ENCODE measurements at places on chromosomes 5 and 9.

DNA sequence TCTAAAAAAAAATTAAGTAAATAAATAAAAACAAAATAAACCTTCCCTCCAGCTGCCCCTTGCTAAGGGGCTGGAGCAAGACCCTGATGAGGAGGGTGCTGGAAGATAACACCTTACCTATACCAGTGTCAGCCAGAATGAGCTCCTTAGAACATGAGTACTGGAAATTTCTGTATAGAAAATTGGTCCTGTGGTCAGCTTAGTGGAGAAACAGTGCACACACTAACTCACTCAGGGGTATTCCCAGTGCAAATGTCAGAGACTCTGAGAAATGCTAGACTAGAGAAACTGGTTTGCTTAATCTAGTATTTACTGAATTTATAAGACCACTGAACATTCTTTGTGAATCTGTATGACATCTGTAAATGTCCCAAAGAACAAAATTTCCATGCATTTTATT lies 62.1 kb upstream of the CTXN3 start:
- DNase-seq = no peak

- DNase-seq = no peak
Measured at GRCh38 chr5:108670591-108671289, 77.0 kb upstream of the FER start.

DNA sequence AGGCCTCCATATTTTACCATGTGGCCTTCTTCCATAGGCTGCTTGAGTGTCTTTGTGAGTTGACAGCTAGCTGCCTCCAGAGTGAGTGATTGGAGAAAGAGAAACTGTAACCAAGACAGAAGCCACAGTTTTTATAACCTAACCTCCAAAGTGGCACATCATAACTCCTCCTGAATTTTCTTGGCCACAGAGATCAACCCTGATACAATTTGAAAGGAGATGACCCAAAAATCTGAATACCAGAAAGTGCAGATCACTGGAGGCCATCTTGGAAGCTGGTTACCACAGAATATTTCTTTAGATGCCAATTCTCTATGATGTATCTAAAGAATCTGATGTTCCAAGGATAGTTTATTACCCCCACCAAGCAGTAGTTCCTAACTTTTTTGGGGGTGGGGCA lies 254.3 kb upstream of the PDE4D start:
- no peak for DNase-seq

DNA sequence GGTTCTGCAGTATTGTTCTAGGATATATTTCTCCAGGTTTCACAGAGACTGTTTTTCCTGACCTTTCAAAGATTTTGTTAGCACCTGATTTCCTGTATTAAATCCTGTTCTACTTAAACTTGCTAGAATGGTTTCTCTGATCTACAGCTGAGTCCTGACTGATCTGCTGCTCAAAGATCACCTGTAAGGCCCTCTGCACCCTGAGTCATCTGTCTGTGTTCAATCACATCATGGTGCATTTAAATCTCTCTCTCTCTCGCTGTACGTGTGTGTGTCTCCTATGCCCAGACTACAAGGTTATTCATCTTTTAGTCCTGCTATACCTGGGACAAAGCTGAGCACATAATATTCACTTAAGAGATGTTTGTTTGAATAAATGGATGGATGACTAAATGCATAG lies 13.3 kb upstream of the C5orf63 start:
- no peak for DNase-seq

GRCh38 chr9:89664896-89665329 lies 60.1 kb downstream of the GADD45G start:
- DNase-seq = no peak

GRCh38 chr5:95715799-95716461 lies 15.2 kb upstream of the RHOBTB3 start:
- DNase-seq = no peak

GRCh38 chr5:113253037-113253436 lies 181.8 kb downstream of the TSSK1B start:
- DNase-seq = no peak

GRCh38 chr5:96432216-96433065 lies 607 bp downstream of the PCSK1 start:
- DNase-seq = no peak

DNA sequence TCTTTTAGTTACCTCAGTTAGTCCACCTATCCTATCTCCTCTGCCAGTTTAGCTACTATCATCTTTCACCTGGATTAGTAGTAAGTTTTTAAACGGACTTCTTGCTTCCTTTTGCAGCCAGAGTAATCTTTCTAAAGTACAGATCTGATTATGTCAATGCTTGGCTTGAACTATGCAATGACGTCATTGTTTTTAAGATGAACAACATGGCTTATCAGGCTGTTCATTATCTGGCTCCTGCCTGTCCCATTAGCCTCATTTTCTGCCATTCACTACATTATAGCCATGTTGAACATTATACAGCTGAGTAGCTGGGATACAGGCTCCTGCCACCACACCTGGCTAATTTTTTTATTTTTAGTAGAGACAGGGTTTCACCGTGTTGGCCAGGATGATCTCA lies 98.7 kb downstream of the RANBP17 start:
- DNase-seq = no peak

- DNase-seq = no peak
Measured at GRCh38 chr5:167284222-167284890, 1007.1 kb upstream of the WWC1 start.

DNA sequence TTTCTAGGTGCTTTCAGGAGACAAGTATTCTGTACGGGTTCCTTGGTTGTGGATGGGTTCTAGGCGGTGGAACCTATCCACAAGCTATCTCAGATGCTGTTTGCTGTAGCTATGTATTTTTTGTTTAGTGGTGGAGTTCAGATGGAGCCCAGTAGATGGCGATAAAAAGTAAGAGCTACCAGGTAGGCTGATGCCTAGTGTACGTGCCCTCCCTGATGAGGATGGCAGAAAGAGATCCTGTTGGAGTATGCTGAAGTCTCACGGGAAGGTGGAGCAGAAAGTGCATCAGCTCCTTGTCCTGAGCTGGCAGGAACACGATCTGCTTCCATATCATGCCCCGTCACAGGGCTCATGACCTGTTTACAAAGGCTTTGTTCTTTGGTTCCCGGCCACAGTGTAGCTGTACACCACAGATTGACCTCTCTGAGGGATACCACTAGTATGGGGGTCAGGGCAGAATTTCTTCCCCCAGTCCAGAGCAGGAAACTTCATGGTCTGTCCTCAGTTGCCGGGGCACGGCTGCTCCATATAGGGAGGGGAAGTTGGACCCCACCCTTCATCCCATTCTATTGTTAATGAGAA lies 12.6 kb upstream of the UGT3A2 start:
- DNase-seq = peak; percentile 15

- DNase-seq = no peak
Measured at GRCh38 chr9:29311221-29311620, 1737.9 kb upstream of the C9orf72 start.

- no peak for DNase-seq
Measured at GRCh38 chr5:100539519-100539918, 4.3 kb downstream of the FAM174A start.

DNA sequence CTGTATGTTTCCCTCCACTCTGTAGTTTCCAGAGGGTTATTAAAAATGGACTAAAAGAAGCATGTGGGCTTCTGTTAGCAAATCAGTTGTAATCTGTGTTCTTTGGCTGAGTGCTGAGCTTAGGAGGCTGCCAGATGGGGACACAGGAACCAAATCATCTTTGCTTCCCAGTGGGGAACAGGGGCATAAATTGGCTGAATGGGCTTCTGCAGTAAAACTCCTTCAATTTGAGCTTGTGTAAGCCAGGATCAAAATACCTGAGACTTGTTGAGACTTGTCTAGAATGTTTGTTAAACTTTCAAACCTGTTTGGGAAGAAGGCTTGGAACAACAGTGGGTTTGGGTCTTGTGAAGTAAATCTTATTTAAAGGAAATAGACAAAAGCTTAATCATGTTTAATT lies 32.2 kb upstream of the TNFAIP8 start:
- no peak for DNase-seq

DNA sequence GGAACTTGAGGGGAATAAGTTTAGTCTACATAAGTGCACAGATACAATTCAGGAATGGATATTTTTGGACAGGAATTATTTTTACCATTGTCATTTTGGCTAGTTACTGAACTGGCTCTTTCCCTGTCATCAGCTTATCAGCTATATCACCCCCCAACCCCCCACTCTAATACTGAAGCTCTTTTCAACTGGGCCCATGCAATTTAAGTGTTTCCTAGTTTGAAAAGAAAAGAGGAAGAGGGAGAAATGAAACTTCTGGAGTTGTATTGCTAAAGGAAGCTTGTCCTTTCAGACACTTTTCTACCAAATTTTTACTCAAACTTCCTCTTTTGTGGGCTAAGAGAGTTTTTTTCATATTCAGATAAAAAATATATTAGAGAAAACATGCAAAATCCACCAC lies 18.5 kb upstream of the TIMD4 start:
- no peak for DNase-seq

DNA sequence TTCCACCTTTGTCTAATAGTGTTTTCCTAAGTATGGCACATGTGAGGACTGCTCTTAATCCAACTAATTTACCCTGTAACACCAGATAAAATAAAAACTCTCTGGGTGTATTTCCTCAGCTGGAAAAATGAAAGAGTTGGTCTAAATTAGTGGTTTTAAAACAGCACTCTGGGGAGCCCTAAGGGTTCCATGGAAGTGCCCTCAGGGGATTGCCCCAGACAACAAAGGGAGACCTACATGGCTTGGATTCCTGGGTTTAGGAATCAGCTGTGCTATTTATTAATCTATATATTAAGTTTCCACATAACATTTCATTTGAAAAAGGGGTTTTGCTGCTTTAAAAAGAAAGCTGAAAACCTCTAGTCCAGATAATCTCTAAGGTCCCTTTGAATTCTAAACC lies 20.2 kb downstream of the ADAMTS6 start:
- DNase-seq = no peak

DNA sequence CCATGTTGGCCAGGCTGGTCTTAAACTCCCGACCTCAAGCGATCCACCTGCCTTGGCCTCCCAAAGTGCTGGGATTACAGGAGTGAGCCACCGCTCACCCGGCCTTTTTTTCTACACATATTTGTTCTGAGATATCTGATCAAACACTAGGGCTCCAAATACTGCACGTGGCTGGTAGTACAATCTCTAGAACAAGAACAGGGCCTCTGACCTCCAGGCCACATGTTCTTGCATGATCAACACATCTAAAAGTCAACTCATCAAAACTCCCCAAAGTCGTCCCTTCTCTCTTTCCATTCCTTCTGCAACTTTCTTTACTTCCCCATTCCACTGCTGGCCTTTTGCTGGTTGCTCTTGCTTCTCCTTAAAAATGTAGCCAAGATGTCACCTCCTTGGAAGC lies 113.3 kb upstream of the LHFPL2 start:
- no peak for DNase-seq

- DNase-seq = no peak
Measured at GRCh38 chr9:2285416-2286332, 270.5 kb downstream of the SMARCA2 start.

GRCh38 chr9:83440641-83441040 lies 97.6 kb downstream of the FRMD3 start:
- DNase-seq = no peak

GRCh38 chr5:107957051-107957450 lies 286.3 kb upstream of the EFNA5 start:
- no peak for DNase-seq

DNA sequence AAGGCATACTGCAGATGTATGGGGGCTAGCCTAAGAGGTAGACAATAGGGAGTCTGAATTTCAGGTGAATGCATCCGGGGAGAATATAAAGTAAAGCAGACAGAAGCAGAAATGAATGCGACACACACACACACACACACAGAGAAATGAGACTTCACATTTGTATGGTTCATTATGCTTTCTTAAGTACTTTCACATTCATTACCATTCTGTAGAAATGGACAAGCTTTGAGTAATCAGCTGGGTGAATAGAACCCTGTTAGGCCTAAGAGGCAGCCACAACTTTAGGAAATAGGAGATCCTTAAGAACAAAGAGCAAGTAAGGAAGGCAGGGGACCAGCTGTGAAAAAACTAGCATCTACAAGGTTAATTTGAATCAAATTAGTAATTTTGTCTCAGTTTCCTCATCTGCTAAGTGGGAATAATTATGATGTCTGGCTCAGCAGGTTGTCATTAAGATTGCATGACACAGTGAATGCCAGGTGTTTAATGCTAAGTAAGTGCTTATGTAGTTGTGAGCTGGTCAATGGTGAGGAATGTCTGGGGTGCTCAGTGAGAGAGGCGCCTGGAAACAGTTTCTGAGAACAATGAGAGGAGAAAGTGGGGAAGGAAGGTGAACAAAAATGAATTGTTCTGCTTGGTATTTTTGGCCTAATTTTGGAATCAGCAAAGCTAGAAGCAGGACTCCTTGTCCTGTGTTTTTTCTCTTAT lies 265.8 kb upstream of the CLINT1 start:
- DNase-seq = no peak

- DNase-seq = no peak
Measured at GRCh38 chr9:137705906-137706305, 87.1 kb downstream of the EHMT1 start.

DNA sequence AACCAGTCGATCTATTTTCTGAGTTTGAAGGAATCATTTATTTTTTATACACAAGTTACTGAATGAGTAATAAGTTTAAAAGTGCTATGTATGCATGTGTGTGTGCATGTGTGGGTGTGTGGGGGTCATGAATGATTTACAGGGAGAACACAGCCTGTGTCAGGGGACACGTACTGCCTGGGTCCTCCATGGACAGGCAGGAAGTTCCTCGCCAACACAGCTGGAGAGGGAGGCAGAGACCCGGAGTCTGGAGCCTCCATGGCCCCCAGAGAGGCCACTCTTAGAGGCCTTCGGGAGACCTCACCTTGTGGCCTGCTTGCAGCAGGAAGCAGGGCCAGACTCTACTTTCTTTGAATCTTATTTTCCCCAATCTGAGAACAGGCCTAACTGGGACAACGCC lies 144.7 kb downstream of the GABBR2 start:
- DNase-seq = no peak

Measured in stimulated activated CD4-positive, alpha-beta T cell treated with anti-CD3 and anti-CD28 coated beads, Interleukin-2, amount 100 ng/mL, for 48 hours (primary cell).